ENCODE measurements at places on chromosomes 2 and 18.

DNA sequence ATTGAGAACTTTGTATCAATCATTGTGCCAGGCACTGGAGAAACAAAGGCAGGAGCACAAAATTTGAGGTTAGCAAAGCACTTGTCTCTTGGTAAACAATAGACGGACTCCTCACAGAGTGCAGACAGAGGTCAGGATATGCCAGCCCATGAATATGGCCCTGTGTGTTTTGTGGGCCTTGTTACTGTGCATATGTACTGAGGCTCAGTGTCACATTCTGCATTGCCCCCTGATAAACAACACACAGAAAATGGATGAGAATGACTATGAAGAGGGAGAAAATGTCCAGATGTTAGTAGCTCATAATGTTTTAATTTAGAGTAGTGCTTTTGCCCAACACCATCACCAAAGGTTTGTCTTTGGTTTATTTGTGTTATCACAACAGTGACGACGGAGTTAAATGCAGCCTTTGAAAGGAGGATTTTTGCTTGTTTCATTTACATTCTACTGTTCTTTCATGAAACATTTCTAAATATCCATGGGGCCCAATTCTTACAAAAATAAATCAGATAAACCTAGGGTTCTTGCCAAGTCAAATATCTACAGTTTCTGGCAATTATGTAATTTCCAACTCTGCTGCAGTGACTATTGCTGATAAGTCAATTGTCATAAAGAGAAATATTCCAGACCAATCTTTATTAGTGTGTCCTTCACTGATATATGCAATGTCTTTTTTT lies 14.6 kb upstream of the NT5C1B start:
- no peak for DNase-seq

DNA sequence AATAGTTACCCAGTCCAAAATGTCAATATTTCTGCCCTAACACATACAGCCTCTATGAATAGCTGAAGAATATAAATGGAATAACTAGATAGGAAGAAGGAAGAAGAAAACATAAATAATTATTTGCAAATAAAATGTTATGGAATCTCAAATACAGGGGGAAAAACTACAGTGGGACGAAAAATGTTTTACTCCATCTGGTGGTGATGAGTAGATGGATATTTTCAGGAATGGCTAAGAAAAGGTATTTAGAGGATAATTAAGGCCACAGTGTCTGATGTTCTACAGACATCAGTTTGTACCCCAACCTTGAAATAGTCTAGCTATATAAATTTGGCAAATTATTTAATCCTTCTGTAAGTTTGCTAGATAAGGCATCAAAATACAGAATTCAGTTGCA lies 178.1 kb upstream of the FSHR start:
- DNase-seq = no peak

- DNase-seq = no peak
These were observed 1462.7 kb upstream of the NXPH2 start for GRCh38 chr2:140242889-140243288.

DNA sequence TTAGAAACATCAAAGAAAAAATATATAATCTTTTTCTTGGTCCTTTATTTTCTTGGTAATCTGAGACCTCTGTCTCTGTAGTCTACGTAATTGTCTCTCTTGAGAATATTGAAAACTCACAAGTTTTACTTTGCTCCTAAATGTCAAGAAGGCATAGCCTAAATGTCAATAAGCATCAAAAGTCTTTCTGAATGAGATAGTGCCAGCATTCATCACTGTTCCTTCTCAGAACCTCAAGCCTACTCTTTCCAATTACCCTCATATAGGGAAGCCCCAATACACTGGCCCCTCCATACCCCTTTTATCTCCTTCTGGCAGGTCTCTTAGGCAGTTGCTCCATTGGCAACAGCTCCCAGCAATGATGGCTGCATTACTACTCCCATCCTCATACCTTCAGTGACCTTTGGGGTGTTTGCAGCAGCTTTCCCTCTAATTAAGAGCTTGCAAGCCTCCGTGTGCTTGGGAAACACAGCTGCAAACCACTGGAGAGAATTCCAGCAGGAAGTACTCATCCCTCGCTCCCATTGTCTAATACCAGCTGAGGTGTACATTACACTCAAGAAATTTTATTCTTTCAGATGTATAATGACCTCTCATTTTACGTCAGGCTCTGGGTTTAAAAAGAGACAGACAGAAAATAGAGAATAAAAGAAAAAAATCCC lies 95.8 kb downstream of the KYNU start:
- DNase-seq = no peak

DNA sequence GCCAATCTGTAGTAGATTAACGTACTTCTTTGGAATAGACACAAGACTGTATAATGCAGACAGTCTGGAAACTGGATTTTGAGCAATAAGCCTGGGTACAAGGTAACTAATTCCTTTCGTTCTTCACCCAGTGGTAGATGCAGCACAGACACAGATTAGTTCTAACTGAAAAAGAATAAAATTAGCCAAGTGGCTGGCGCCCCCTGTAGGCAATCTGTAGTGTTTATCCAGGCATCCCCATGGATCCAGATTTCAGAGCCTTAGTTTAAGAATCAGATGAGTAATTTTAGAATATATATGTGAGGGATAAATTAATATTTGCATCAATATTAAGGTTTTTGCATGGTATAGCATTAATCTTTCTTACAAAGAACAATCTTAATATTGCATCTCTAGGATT lies 563.9 kb downstream of the DCC start:
- no peak for DNase-seq

DNA sequence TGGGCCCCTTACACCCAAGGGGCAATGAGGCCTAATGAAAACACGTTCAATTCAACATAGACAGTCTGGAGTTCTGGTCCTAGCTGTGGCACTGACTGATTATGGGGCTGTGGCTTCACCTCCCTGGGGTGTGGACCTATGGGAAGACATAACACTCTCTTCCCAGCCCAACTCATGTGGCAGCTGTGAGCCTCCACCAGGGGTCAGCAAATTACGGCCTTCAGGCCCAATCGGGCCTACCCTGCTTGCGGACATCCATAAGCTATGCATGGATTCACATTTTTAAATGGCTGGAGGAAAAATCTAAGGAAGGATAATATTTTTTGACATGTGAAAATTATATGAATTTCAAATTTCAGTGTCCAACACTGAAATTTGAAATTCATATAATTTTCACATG lies 101.3 kb downstream of the LOXHD1 start:
- DNase-seq = no peak

DNA sequence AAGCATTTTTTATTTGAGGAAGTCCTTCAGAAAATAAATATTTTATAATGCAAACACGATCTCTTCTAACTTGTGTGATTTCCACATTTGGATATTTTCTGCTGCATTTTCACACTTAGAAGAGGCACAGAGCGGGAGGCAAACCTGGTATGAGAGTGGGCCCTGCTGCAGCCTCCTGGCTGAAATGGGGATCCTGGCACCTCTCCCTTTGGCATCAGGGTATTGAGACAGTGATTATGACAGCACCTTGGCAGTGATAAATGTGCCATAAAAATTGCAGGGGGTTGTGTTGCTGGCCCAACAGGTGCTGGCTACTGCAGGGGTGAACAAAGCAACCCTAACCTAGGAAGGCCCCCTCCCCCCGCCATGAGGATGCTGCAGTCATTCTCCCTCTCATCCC lies 128.6 kb downstream of the TSN start:
- no peak for DNase-seq

DNA sequence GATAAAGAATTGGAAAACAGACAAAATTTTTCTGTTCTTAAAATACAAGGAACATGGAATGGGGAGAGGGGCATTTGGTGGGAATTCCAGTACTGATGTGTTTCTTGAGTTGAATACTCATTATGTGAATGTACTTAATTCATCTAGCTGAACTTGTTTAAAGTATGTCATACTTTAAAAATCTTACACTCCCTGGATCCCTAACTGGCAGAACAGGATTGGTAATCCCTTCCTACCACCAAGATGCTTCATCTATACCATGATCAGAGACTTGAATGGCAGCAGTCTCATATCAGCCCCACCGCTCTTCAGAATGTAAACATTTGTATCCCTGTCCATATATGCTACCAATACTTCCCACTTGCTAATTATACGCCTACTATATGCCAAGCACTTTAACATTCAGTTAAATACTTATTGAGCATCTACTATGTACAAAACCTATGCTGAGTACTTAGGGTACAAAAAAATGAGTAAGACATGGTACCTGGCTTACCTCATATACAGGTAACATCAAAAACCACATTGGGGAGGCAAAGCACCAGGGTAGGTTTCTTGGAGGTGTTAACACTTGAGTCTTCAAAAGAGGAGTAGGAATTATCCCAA lies 5.3 kb downstream of the MEMO1 start:
- DNase-seq = no peak

DNA sequence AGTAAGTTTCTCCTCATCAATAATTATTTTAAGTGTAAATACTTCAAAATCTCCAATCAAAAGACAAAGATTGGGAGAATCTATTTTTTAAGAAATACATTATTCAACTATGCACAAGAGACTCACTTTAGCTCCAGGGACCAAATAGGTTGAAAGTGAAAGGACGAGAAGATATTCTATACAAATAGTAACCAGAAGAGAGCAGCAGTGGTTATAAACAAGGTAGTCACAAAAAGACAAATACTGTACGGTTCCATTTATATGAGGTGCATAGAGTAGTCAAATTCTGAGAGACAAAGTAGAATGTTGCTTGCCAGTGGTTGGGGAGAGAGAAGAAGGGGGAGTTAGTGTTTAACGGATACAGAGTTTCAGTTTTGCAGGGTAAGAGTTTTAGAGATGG lies 69.8 kb downstream of the POU3F3 start:
- DNase-seq = no peak

- no peak for DNase-seq
These were observed 259.9 kb downstream of the NDUFA10 start for GRCh38 chr2:239765076-239765845.

- no peak for DNase-seq
These were observed 20.1 kb downstream of the CTDP1 start for GRCh38 chr18:79699653-79700052.

GRCh38 chr2:129619471-129619870 lies 360.0 kb upstream of the RAB6C start:
- no peak for DNase-seq

GRCh38 chr2:74364533-74365505 lies 15.3 kb downstream of the DCTN1 start:
- no peak for DNase-seq

DNA sequence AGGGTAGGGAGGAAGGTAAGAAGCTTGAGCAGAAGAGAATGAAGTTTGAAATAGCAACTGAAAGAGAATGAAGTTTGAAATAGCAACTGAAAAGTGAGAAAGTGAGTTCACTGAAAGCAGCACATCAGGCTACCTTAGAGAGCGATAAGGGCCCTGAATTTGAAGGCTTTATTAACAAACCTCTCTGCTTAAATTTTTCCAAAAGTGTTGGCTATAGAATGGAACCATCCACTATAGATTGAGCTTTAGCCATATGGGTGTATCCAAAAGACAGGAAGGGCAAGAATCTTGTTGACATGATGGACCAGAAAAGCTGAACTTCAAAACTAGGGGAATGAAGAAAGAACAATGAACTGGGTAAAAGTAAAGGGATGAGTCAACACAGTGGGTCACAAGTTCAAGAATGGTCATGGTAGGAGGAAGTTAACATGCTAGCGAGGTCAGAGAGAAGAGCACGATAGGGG lies 122.5 kb downstream of the ASXL3 start:
- no peak for DNase-seq

DNA sequence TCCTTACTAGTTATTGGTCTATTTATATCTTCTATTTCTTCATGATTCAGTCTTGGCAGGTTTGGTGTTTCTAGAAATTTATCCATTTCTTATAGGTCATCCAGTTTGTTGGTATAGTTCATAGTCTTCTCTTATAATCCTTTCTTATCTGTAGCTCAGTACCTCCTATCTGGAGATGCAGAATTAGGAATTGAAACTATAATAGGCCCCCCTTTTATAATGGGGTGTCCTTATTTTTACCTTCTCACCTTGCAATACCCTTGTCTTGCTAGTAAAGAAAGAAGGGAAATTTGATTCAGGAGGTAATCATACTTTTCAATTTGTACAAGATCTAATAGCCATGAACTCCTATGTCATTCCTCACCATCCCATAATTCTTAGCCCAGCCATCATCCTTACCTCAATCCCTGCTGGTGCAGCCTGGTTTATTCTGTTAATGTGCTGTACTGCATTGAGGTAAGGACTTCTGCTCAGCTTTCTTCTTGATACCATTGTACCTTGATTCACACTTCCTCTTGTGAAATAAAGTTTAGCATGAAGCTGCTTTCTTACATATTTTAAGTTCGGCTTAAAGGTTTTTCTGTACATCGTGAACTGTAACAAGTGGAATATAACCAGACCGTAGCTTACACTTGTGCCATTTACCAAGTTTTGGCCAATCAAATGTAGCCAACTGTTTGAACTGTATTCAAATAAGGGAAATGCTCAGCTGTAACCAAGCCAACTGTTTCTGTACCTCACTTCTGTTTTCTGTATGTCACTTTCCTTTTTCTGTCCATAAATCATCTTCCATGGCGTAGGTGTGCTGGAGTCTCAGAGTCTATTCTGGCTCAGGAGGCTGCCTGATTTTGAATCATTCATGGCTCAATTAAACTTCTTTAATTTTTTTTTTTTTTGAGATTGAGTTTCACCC lies 40.1 kb upstream of the PTH2R start:
- DNase-seq = no peak

DNA sequence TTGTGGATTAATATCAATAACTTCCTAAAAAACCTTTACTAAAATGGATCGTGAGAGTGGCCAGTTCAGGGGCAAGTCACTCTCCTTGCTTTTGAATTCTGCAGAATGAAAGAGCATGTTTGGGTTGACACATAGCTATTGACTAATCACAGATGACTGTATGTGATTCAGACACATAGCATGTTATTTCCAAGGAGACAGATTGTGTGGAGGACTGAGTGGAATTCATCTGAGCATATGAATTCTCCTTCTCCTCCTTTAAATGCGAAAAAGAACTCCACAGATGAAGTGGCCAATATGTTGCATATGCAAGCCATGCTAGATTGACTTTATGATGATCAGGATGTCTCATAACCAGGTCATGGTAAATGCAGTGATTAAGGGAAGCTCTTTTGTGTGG lies 249.4 kb upstream of the FAM98A start:
- no peak for DNase-seq

DNA sequence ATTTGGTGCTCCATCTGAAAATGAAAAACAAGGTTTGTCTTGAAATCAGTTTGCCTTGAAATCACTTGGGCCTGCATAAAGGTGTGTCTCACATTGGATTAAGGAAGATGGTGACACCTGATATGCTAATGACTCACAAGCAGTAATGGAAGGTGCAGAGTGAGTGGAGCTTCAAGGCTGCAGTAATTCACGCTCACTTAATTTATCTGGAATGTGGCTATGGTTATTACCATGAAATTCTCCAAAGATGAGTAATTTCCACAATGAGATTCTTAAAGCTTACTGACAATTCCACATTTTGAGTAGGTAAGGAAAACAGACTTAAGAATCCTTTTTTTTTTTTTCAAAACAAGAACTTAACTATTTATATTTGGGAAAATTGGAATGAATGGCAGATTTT lies 156.8 kb downstream of the PAX3 start:
- no peak for DNase-seq

Data from cortex of kidney (tissue), 1 donor.